ENCODE measurements at places on chromosomes 11 and 22. TPM values are rescaled to one million over a fixed set of nuclear protein-coding genes. Genes with fewer than 3 reads are reported as not detected.

The CNIH2 gene
- 12.2 TPM for total RNA-seq

The OR10W1 gene
- not detected for total RNA-seq

The IL18BP gene
- total RNA-seq = 14.1 TPM

The APOL3 gene
- total RNA-seq = 2.5 TPM

The HBG1 gene
- not detected for total RNA-seq

The RIBC2 gene
- not detected for total RNA-seq

The CHADL gene
- total RNA-seq = 0.23 TPM
